ENCODE measurements at places on chromosomes 16 and 17.
A peak's percentile ranks its signal among the peaks of the same experiment; 100 is the strongest.

DNA sequence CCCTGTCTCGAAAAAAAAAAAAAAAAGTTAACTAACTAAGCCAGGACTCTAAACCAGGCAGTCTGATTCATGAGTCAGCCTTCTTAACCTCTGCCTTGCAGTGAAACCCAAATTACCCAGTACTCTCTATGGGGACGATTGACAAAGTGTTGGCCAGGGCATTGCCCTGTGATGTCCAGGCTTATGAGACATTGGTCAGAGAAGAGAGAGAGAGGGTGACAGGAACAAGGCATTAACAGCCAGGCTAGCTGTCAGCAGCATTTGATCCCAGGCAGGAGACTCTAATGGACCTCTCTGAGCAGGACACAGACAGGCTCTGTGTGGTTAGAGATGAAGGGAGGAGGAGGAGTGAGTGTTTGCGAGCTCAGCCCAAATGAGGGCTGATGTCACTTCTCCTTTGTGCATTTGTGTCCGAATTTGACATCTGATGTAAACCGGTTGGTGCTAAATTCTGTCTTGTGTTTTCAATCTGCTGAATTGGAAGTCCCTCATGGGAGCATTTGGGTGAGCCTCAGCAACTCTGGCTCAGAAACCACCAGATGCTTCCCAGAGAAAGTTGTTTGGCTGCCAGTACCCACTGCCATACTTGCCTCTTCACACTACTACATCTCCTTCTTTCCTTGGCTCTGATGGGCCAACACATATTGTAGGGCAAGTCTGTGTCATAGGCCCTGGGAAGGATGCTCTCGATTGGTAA, 4.3 kb upstream of the MYL4 start:
- no peak for DNase-seq

- DNase-seq, result no peak
Observed at GRCh38 chr16:76676356-76676755, 399.2 kb downstream of the CNTNAP4 start.

GRCh38 chr16:81785138-81785924, 6.2 kb downstream of the PLCG2 start:
- DNase-seq, result no peak

- DNase-seq, result no peak
Observed at GRCh38 chr17:51699303-51699702, 439.0 kb downstream of the UTP18 start.

DNA sequence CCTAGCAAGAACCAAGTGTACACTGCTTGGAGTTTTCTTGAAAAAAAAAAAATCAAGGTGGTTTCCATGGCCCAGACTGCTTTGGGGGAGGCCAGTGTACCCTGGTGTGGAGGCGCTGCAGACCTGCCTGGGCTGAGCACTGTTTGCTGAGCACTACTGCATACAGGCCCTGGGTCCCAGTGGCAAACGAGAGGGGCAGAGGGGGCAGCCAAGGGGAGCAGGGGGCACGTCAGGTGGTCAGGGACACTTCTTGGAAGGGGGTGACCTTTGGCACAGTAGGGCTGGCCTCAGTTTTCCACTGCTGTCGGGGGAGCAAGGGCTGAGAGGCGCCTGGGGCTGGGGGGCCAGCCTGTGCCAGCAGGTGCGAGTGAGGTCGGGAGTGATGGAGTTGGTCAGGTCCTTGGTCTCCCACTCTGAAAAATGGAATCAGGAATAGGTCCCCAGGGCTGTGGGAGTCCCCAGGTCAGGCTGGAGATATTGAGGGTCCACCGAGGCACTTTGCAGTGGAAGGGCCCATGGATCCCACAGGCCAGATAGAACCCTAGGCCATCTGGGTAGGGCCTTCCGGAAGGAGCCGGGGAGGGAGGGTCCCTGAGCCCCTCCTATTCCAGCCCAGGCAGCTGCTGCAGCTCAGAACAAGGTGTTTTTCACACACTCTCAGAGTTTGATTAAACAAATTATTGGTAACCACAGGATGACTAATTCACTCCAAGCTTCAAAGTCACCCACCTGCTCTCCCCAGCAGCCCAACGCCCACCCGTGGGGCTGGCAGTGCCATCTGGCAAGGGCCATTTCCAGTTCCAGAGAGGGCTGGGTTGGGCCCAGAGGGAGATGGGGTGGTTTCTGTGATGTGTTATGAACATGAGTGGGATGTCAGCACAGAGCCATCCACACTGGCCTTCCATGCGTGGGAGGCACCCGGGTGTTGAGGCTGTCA, 3.5 kb downstream of the ZFPM1 start:
- DNase-seq, result no peak

DNA sequence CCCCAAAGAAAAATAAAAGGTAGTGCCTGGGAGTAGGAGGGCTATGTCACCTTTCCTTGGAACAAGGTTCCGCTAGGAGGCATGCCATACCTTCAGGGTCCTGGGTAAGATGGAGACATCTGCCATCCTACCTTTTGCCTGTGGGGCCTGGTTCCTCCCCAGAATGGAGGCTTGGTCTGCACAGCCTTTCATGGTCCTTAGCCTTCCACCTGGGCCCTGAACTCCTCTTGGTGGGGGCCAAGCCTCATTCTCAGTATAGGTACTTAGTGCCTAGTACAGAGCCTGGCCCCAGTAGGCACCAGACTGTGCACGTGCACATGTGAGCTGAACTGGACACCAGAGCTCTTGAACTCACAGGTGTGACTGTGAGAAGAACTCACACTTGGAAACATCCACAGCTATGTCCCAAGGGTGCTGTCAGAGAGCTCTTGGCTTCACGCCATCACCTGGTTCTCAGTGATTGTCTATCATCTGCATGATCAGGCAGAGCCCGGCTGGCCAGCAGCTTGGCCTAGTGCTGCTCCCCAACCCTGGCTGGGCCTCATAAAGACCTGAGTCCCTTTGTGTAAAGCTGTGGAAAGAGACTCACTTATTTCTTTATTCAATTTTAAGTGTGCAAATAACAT, 143.2 kb downstream of the SOCS1 start:
- DNase-seq, result no peak

GRCh38 chr16:2983706-2984136, 3.5 kb upstream of the PKMYT1 start:
- peak; percentile 56 for DNase-seq

DNA sequence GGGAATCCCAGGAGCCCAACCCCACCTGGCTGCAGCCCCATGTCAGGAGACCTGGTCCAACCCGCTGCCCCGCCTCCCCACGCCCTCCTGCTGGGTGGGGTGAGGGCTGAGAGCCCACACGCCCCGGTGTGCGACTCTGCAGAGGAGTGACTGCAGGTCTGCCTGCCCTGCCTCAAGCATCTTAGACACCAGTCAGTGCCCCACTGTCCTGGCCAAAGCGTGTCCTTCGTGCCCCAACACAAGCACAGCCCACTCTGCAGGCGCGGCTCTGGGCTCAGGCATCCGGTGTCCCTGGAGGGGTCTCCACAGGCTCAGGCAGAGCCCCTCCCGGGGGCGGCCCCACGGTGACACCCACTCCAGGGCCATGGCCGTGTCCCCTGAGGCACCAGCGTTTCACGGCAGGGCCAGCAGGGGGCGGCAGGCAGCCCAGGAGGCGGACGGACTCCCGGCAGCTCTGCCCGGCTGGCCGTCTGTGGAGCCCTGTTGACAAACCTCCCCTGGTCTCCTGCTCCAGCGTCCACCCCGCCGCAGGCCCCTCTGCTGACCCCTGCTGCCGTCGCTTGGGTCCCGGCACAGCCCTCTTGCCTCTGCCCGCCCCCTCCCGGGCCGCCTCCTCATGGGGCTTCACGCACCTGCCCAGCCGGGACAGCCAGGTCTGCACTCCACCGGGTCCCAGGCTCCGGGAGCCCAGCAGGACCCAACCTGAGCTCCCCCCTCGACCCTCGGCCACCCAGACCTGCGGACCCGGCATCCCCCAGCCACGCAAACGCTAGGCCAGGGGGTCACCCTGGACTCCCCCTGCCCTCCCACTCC, 8.6 kb upstream of the UBE2I start:
- DNase-seq, result no peak

GRCh38 chr17:63881935-63882601, at the start of gene GH2:
GH2 (minus strand) TSS chr17:63881944; CDS start chr17:63881801, 143 bp downstream.
- no peak for DNase-seq

DNA sequence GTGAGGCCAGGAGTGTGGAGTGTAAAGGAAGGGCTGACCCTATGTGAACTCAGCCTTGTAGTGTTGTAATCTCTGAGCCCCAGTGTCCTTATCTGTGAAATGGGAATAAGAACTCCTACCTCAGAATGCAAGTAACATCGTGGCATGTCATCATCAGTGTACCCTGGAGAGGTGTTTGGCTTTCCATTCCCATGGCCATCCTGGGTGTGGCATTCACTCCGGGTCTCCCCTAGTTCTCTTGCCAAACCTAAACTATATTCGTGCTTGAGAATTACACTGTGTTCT, 1.9 kb downstream of the NXPH3 start:
- no peak for DNase-seq

- DNase-seq, result no peak
Observed at GRCh38 chr17:34527136-34527907, 52.1 kb upstream of the TMEM132E start.

DNA sequence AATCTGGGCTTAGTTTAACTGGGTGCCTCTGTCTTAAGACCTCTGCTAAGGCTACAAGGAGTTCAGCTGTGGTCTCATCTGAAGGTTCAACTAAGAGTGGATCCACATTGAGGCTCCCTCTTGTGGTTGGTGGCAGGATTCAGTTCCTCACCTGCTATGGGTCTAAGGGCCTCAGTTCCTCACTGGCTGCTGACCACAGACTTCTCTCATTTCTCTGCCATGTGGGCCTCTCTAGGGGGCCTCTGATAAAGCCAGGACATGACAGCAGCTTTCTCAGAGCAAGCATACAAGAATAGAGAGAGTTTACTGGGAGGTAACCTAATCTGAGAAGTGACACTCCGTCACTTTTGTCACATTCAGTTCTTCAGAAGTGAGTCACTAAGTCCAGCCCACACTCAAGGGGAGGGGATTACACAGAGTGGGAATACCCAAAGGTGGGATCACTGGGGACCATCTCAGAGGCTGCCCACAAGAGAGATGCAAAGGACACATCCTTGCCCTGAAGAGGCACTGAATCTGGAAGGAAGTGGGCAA, 19.2 kb upstream of the ABAT start:
- DNase-seq, result no peak

- no peak for DNase-seq
Observed at GRCh38 chr17:46733837-46734475, 84.5 kb downstream of the WNT3 start.

DNA sequence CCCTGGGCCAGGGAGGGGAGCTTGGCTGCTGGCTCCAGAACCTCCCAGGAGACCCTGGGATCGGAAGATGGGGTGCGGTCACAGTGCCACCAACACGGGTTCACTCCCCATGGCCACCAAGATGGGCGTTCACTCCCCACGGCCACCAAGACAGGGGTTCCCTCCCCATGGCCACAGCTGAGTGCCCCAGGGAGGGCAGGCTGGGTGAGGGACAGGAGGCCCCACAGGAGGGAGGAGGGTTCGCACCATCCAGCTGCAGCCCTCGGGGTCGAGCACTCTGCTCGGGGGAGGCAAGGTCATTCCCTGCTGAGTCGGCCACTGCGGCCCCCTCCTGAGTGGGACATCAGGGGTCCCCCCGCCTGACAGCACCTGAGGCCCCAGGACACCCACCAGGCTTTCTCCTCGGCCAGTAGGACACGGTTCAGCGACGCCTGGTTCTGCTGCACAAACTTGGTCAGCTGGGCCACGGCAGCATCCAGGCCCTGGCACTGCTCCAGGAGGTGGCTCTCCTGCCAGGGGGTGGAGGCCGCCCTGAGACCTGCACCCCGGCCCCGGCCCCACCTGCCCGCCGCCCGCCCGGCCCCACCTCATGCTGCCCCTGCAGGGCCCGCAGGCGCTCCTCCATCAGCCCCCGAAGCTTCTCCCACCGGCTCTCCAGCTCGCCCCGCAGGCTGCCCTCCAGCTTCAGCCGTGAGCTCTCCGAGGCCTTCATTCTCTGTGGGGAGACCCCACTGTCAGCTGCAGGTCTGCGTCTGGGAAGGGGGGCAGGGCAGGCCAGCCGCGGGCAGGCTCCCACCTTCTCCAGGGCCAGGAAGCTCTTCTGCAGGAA, 5.9 kb downstream of the CCDC154 start:
- DNase-seq, result no peak

DNA sequence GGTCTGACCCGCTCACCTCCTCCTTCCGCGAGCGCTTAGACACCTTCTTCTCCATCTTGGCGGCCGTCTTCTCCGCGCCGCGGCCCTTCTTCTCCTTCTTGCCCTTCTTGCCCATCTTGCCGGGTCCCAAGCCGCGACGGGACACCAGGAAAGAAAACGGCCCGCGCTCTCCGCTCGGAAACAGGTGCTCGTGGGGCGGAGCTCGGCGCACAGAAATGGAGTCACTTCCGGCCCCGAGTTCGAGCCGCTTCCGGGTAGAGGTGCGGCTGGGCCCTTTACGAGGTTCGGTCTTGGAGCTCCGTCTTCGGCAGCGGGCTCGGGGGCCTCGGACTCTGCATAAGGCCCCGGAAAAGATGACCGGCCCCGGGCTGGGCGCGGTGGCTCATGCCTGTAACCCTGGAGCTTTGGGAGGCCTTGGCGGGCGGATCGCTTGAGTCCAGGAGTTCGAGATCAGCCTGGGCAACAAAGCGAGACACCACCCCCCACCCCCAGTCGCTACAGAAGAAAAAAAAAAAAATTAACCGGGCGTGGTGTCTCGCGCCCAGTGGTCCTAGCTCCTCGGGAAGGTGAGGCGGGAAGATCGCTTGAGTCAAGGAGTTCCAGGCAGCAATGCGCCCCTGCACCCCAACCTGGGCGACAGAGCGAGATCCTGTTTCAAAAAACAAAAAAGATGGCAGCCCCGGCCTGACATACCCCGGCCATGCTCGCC, at the start of gene KLHDC4:
Gene KLHDC4, minus strand, starts transcription at position 211 of the 709 bp plus-strand sequence. Its CDS starts 96 bp downstream, at position 115.
- DNase-seq, result peak; percentile 67

DNA sequence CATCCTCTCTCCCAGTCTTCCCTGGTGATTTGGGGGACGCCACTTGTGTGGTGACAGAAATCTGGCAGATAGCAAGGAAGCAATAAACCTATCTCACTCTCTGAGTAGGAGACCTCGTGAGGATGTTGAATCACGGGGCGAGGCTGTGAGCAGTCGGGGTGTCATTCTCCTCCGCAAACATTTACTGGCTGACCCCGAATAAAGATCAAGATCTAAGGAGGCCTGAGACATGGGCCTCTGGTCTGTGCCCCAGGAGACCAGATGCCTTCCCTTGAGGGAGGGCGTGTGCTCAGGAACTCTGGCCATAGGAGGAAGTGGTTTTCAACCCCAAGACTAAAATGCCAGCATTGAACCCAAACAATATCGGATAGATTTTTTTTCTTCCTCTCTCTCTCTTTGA, 53.1 kb downstream of the FOXL1 start:
- no peak for DNase-seq

DNA sequence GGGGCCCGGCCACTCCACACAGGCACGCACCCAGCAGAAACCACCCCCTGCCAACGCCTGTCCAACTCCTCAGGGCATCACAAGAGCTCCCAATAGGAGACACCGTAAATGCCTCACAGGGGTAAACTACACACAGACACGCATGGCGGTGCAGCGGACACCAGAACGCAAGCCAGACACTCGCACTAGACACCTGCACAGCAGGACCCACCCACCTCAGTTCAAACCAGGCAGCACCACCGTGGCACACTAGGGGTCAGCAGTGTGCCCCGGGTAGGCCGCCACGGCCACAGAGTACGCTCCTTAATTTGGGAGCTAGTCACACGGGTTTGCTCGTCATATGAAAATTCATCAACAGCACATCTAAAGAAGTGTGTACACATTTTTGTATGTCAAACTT, 3.4 kb downstream of the SLC38A10 start:
- peak; percentile 20 for DNase-seq

All from fibroblast of skin of left quadriceps (primary cell).